Spinal cord (tissue), 10 donors: ENCODE measurements at places on chromosomes 3 and 15.
A peak's percentile ranks its signal among the peaks of the same experiment; 100 is the strongest.

DNA sequence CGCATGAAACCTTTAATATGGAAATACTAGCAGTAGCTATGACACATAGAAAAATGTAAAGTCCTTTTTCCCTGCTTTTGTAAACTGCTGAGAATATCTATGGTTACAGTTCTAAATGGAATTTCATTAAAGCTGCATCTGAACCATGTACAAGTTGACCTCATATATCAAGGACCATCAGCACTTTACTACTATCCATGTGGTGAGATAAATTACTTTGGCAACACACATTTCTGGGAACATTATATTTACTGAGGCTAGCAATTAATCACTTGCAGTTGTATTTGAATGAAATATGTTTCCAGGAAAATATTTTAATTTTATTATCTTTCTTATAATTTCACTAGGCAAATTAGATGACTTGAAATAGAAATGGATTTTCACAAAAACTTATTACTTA lies 545.5 kb downstream of the NAALADL2 start:
- DNase-seq: no peak

DNA sequence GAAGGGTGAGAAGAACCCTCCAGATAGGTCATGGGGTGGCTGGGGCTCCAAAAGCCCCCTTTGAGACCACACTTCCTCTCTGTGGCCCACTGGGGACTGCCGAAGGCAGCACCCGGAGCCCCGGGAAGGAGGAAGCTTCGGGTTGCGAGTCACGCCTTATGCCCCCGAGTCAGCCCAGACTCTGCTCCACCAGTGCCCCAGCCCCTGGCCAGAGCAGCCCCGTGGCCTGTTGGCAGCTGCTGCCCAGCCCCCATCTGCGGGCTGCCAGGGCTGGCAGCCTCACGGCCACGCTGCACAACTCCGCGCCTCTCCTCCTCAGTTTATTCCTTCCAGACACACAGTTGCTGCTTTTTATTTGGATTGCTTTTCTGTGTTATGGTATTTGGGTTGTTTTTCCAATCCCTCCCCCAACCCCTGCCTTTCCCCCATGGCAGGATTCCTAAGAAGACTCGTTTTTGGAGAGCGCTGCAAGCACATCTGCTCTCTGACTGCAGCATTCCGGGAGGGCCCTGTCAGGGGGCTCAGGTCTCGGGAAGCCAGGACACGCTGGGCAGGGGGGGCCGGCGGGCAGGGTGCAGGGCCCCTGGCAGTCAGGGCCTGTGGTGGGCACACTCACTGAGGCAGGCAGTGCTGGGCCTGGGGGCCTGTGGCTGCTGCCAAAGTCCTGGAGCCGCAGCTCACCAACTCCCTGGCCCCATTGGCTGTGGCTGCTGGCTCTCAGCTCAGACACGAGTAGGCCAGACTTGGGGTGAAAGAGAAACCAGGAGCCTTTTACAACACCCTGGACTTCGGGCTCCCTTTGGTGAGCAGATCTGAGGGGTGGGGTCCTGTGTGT lies 20.2 kb downstream of the MAGEF1 start:
- DNase-seq: no peak

- DNase-seq: no peak
Measured at GRCh38 chr15:31237043-31237324, 89.7 kb upstream of the KLF13 start.

DNA sequence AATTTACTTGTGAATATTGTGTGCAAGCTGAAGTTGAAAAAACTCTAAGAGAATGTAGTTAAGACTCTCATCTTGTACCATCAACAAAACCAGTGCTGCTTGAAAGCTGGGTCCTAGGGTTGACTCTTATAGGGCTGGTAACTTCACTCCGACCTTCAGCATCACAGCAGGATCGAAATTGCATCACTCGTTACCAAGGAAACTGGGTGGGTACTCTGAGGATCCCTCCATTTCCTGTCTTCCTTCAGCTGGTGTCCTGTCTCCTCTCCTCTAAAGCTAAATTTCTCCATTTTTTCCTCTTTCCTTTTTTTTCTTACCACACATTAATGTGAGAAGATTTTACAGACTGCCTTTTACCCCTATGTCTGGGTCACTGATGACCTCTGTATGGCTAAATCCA lies 3.0 kb upstream of the APH1B start:
- DNase-seq: no peak

DNA sequence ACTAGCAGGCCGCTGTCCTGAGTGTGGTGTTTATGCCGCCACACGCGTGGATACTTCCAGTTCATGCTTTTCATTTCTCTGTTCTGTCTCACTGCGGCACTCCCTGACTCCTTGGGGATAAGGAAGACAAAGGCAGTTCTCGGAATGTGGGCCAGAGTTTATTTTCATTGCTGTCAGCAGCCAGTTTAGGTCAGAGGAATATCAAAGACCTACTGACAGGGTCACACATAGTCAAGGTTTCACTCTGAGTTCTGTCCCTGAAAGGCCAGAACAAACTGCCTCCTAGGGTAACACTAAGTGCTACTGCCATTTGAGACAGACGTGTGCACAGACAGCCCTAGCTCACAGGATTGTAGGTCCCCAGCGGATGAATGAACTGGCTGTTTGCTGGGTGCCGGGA lies 27.3 kb upstream of the SPTBN5 start:
- peak; percentile 62 for DNase-seq

DNA sequence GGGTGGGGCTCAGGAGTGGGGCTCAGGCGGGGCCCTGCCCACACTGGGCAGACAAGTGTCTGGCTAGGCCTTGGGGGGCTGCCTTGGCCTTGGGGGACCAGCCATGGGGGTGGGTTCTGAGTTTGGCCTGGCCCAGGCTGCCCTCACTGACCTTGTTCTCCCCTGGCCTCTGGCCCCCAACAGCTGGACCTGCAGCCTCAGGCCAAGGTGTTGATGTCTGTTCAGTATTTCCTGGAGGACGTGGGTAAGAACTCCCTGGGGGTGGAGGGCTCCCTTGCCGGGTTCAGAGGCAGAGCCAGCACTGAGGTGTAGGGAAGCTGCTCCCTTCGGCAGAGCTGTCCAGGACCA lies 20.0 kb downstream of the PRKCD start:
- no peak for DNase-seq

- no peak for DNase-seq
Measured at GRCh38 chr15:75695220-75695619, 17.4 kb downstream of the CSPG4 start.

DNA sequence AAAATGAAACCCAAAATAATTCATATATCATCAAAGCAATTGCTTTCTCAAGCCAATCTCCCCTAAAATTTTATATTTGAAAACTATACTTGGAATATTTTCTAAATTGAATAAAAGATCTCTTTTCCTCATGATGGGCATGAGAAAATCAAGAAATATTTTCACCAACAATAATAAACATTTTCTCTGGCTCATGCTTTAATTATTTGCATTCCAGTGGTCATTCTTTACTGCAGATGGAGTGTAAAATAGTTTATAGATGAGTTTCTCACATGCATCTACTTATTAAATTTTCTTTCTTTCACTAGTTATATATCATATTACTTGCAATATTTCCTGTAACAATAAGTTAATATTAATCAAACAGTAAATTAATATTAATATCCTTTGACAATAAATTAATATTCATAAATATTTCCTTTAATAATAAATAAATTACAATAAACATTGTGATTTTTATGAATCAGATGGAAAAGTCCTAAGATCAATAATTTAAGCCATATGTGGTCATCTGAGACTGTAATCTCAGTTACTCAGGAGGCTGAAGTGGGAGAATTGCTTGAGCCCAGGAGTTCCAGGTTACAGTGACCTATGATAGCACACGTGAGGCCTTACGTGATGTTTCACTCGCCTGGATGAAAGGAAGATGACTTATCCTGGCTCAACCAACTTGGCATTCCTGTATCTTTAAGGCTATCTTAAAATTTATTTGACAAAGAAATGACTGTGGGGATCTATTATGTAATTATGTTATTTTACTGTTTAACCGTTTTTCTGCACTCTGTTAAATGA lies 958.8 kb downstream of the ZPLD1 start:
- no peak for DNase-seq

GRCh38 chr3:115792206-115792955 lies 169.1 kb downstream of the GAP43 start:
- no peak for DNase-seq

GRCh38 chr15:63027646-63028045 lies 14.9 kb upstream of the TPM1 start:
- no peak for DNase-seq

- DNase-seq: no peak
Measured at GRCh38 chr15:86892774-86893449, 813.2 kb downstream of the AGBL1 start.

DNA sequence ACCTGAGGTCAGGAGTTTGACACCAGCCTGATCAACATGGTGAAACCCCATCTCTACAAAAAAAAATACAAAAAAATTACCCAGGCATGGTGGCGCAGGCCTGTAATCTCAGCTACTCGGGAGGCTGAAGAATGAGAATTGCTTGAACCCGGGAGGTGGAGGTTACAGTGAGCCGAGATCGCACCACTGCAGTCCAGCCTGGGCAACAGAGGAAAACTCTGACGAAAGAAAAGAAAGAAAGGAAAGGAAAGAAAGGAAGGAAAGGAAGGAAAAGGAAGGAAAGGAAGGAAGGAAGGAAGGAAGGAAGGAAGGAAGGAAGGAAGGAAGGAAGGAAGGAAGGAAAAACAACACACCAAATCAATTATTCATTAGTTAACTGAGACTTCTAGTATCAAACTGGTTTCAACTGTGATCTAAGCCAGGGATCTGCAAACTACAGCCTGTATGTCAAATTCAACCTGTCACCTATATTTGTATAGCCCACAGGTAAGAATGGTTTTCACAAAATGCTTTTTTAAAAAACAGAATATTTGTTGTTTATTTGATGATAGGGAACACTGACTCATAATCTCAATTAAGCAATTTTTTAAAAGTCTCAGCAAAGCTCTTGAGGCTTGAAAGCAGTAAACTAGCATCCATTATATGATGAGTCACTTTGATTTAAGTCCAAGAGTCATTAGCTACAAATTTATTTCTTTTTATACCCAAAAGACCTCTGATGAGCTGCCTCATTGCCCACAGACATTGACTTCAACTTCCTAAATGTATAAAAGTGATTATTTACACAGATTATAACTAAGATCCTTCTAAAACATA lies 127.6 kb downstream of the TBL1XR1 start:
- no peak for DNase-seq

DNA sequence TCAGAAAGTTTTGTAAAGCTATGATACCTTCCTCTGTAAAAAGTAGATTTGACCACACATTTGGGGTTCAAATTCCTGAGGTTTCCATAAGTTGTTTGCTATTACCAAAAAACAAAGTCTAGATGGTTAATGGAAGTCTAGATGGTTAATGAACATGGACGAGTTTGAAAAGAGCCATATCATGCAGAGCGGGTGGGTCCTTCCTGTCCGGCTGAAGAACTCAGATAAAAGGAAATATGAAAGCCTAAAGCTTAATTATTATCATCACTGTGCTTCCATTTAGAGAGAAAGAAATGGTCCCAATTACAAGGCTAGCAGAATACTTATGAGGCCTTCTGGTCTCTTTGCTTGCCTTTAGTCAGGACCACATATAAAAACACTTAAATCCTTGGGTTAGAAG lies 132.1 kb upstream of the SATB1 start:
- no peak for DNase-seq
